ENCODE measurements at places on chromosomes 6 and 20. TPM values are rescaled to one million over a fixed set of nuclear protein-coding genes. Genes with fewer than 3 reads are reported as not detected.

The BEND6 gene
- total RNA-seq, result 0.70 TPM

The ZNF334 gene
- not detected for total RNA-seq

The APMAP gene
- total RNA-seq, result 188 TPM

The BTN1A1 gene
- not detected for total RNA-seq

The HAO1 gene
- not detected for total RNA-seq

The RSPO4 gene
- not detected for total RNA-seq

The WFDC5 gene
- not detected for total RNA-seq

The LTA gene
- 0.12 TPM for total RNA-seq

The IMPG1 gene
- not detected for total RNA-seq

The PPP1R16B gene
- 0.15 TPM for total RNA-seq

The VGLL2 gene
- total RNA-seq, result not detected

The CLDN20 gene
- not detected for total RNA-seq

The XKR7 gene
- total RNA-seq, result 0.02 TPM

The EPHA7 gene
- 0.05 TPM for total RNA-seq

The RIPOR3 gene
- not detected for total RNA-seq

The KIF25 gene
- total RNA-seq, result not detected

The C20orf141 gene
- not detected for total RNA-seq

The SSTR4 gene
- 0.28 TPM for total RNA-seq

The ZNF217 gene
- 19.5 TPM for total RNA-seq

The CRYBG1 gene
- 0.70 TPM for total RNA-seq

The PTGIS gene
- 0.02 TPM for total RNA-seq

The PREX1 gene
- total RNA-seq, result 13.4 TPM

The PRSS16 gene
- total RNA-seq, result 3.2 TPM

The SMLR1 gene
- not detected for total RNA-seq

The TAAR5 gene
- not detected for total RNA-seq

The MCCD1 gene
- total RNA-seq, result not detected

The HLA-DQA1 gene
- total RNA-seq, result not detected

The ULBP3 gene
- 4.0 TPM for total RNA-seq

The SEL1L2 gene
- not detected for total RNA-seq

The SLPI gene
- total RNA-seq, result 15.2 TPM

The ME1 gene
- 40.5 TPM for total RNA-seq

The CPXM1 gene
- total RNA-seq, result not detected

The TMC2 gene
- not detected for total RNA-seq

The KHDC1L gene
- total RNA-seq, result not detected

The LPIN3 gene
- 14.3 TPM for total RNA-seq

The MMP24 gene
- total RNA-seq, result 22.6 TPM

The TMEM239 gene
- not detected for total RNA-seq

The C2 gene
- total RNA-seq, result 0.31 TPM

Data from A549 treated with Mapracorat at 1 μM for 4 hours (cell line).